Right cardiac atrium (tissue), 5 donors: ENCODE measurements at places on chromosomes 3 and 15. TPM values are rescaled to one million over a fixed set of nuclear protein-coding genes. Genes with fewer than 3 reads are reported as not detected.

DNA sequence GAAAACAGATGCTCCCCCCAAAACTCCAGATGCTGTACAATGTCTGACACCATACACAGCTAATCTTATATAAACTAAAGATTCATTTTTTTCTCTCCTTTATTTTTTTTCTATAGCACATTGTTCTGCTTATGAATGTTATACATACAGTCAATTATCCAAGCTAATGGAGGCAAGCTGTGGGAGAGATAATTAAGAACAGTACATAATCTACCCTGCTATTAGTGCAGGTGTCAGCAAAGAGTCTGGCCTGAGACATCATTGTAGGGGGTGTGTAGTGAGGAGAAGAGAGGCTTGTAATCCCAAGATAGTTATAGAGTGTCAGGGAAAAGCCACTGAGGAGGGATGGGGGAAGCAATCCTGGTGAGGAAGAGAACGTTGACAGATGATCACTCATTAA is 25.4 kb upstream of the CHMP2B start:
- DNase-seq = no peak

DNA sequence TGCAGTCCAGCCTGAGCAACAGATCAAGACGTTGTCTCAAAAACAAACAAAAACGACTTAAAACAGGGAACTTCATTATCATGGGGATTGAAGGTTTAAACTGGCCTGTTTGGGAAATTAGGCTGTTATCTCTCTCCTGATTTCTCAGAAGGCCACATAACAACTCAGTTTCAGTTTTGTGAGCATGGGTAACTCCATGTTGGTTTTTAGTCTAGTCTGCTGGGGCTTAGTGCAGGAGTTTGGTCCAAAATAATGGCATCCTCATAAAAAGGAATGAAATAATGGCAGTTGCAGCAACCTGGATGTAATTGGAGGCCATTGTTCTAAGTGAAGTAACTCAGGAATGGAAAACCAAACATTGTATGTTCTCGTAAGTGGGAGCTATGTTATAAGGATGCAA is 2.3 kb upstream of the ZNF280D start:
- no peak for DNase-seq

The HDAC11 gene
- 37.2 TPM for total RNA-seq

DNA sequence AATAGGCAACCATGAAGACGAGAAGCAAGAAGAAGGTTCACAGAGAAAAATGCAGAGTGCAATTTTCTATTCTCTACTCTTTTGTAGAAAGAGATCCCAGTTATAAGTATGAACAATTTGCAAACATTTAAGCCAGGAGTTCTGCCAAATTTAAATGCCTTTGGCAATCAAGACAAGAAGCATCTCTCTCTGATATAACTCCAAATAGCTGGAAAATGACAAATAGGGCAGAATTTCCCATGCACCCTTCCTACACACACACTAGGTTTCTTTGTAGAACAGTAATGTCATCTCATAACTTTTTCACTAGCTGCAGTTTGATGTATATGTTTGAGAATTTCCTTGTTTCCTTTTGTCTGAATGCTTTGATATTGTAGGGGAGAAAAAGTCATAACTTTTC is 333.5 kb upstream of the AZI2 start:
- no peak for DNase-seq

The MAGEF1 gene
- 25.5 TPM for total RNA-seq

- no peak for DNase-seq
Measured at GRCh38 chr3:122305818-122306621, 19.0 kb upstream of the CSTA start.

The UBA7 gene
- 40.5 TPM for total RNA-seq

DNA sequence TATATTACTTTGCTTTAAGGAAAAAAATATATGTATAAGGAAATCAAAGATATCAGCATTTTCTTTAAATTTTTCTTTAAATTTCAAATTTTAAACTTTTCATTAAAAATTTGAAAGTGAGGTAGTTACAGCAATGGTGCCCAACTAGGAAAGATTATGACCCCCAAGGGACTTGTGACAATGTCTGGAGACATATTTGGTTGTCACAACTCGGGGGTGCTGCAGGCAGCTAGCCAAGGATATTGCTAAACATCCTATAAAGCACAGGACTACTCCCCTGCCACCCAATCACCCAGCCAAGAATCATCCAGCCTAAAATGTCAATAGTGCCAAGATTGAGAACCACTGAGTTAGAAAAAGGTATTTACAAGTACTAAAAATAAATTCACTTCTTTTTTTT is 57.3 kb downstream of the SLC4A7 start:
- DNase-seq = no peak

DNA sequence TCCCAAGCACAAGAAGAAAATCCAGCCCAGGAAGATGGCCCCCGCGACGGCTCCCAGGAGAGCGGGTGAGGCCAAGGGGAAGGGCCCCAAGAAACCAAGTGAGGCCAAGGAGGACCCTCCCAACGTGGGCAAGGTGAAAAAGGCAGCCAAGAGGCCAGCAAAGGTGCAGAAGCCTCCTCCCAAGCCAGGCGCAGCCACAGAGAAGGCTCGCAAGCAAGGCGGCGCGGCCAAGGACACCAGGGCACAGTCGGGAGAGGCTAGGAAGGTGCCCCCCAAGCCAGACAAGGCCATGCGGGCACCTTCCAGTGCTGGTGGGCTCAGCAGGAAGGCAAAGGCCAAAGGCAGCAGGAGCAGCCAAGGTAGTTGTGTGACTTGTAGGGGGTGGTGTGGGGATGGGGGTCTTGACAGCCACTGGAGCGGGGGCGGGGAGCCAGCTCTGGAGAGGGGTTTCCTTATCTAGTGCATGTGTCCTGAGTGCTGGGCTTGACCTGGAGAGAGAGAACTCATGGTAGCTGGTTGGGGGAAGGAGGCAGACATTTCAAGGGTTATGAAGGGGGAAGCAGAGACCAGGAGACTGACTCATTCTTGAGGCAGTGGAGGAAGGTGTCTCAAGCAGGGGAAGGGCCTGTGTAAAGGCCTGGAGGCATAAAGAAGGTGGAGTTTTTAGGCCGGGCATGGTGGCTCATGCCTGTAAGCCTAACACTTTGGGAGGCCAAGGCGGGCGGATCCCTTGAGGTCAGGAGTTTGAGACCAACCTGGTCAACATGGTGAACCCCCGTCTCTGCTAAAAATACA is 6.2 kb downstream of the H1-8 start:
- DNase-seq = no peak

The RBP2 gene
- total RNA-seq = not detected
